Activated CD8-positive, alpha-beta memory T cell treated with anti-CD3 and anti-CD28 coated beads, Interleukin-2, amount 10 ng/mL, durations not matched to agents 7 days and 5 days (primary cell): ENCODE measurements at places on chromosomes 11 and 22.

GRCh38 chr11:86463955-86464354 lies 89.3 kb downstream of the CCDC81 start:
- no peak for DNase-seq

- DNase-seq = no peak
Observed at GRCh38 chr22:39360674-39361413, 11.1 kb downstream of the SYNGR1 start.

DNA sequence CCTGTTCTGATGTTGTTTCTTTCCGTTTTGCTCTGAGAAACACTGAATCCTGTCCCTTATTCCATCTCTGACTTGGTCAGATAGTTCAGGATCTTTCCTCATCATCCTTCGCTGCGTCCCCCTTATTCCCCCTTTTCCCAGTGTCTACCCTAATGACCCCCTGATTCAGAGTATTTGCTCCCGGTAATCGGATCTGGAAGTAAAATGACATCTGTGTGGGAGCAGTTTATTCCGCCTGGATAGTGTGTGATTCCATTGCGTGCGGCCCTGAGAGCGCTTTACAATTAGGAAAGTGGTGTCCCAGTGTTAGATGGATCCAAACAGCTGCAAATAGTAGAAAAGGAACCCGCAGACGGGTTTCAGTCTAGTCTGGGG lies 606 bp downstream of the DRG1 start:
- DNase-seq = no peak

GRCh38 chr11:69912911-69913451 lies 93.8 kb upstream of the FGF3 start:
- DNase-seq = no peak

GRCh38 chr11:3853899-3854659 lies 1.4 kb upstream of the STIM1 start:
- peak; percentile 83 for DNase-seq

DNA sequence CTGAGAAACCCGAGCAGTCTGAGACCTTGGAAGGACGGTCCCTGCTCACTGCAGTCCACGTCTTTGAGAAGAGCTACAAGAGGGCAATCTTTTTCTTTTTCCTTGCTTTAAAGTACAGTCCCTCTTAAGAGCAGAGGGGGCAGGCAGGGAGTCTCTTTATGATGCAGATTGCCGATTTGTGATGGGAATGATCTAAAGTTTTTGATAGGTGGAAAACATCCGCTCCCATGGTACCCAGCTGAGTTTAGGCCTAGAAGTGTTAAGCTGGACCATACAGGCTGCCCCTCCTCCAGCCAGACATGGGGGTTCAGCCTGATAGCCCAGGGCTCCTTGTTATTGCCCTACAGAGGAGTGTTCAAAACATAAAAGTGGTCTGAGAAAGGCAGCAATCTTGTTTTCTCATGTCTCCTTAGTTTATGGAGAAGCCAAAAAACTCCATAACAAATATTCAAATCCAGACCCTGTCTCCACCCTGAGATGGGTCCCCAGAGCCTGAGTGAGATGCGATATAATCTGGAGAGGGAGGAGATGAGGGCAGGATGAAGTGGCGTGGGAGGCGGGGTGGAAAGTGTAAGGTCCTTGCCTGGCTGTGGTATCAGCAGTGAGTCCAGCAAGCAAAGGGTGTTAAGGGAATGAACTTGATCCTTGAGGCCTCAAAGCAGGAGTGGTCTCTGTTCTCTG lies 135.1 kb downstream of the FDX1 start:
- no peak for DNase-seq
